ENCODE measurements at places on chromosomes 3 and 15.
A peak's percentile ranks its signal among the peaks of the same experiment; 100 is the strongest.

- no peak for DNase-seq
Observed at GRCh38 chr3:4820296-4821121, 158.7 kb upstream of the BHLHE40 start.

GRCh38 chr3:168061332-168061996, 34.3 kb downstream of the GOLIM4 start:
- DNase-seq, result no peak

DNA sequence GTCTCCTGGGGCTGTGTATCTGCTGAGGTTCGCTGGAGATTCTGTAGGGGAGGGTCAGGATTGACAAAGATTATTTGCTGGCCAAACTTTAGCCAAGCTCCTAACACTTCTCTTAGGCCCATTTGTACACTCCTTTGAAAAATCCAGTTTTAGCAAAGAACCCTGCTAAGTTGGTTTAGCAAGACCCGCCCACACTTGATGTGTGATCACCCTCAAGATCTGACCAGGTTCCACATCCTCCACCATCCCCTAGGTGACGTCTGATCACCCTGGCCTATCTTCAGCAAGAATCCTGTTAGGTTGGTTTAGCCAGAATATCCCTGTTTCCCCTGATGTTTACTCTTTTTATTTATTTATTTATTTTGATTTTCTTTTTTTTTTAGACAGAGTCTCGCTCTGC, 14.8 kb upstream of the SLC35G2 start:
- no peak for DNase-seq

GRCh38 chr15:99157456-99157855, 52.6 kb downstream of the SYNM start:
- DNase-seq, result no peak

GRCh38 chr15:33641069-33641468, 327.2 kb upstream of the CHRM5 start:
- DNase-seq, result no peak

- no peak for DNase-seq
Observed at GRCh38 chr3:116093374-116093773, 351.9 kb downstream of the LSAMP start.

GRCh38 chr3:114442246-114442645, 148.4 kb downstream of the TIGIT start:
- DNase-seq, result no peak

DNA sequence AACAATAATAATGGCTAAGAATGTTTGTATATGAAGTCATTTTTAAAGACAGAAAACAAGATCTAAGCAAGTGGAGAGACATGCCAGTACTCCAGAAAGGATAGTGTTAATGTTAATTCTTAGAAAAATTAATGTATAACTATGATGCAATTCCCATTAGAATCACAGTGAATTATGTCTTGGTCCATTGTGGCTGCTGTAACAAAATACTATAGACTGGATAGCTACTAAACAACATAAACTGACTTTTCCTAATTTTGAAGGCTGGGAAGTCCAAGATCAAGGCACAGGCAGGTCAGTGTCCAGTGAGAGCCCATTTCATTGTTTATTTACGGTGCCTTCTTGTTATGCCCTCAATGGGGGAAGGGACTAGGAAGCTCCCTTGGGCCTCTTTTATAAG, 32.7 kb upstream of the CSPG4 start:
- no peak for DNase-seq

DNA sequence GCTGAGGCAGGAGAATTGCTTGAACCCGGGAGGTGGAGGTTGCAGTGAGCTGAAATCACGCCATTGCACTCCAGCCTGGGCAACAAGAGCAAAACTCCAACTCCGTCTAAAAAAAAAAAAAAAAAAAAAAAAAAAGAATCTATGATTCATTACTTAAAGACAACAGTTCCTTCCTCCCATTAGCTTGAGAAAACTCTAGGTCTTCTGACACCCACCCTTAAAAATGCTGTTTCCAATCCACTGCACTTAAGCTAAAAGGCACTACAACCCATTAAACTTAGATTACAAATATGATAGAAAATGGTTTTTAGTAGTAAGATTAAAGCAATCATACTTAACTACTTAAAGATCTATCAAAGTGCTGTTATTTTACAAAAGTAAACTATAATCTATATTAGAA, 40.0 kb upstream of the BHLHE40 start:
- DNase-seq, result no peak

DNA sequence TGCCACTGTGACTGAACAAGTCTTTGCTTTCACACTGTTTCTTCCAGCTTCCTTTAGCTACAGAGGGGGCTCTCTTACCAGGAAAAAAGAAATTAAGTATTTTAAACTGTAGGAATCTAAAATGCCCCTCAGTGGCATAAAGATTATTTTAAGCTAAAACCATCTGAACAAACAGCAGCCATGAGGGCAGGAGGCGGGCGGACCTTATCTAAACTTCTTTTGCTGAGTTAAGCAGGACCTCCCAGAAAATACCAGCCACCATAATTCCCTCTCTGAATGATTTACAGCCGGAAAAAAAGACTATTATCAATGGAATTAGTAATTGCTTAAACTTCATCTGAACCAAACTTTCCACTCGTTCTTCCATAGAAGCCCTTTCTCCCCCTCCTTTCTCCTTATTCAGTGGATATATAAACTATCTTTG, 5.2 kb upstream of the TOPAZ1 start:
- no peak for DNase-seq

- DNase-seq, result no peak
Observed at GRCh38 chr15:40969363-40969762, 16.1 kb downstream of the CHAC1 start.

GRCh38 chr3:70342149-70342548, 29.7 kb upstream of the MDFIC2 start:
- DNase-seq, result no peak

- no peak for DNase-seq
Observed at GRCh38 chr15:73125219-73125618, 73.0 kb downstream of the NEO1 start.

DNA sequence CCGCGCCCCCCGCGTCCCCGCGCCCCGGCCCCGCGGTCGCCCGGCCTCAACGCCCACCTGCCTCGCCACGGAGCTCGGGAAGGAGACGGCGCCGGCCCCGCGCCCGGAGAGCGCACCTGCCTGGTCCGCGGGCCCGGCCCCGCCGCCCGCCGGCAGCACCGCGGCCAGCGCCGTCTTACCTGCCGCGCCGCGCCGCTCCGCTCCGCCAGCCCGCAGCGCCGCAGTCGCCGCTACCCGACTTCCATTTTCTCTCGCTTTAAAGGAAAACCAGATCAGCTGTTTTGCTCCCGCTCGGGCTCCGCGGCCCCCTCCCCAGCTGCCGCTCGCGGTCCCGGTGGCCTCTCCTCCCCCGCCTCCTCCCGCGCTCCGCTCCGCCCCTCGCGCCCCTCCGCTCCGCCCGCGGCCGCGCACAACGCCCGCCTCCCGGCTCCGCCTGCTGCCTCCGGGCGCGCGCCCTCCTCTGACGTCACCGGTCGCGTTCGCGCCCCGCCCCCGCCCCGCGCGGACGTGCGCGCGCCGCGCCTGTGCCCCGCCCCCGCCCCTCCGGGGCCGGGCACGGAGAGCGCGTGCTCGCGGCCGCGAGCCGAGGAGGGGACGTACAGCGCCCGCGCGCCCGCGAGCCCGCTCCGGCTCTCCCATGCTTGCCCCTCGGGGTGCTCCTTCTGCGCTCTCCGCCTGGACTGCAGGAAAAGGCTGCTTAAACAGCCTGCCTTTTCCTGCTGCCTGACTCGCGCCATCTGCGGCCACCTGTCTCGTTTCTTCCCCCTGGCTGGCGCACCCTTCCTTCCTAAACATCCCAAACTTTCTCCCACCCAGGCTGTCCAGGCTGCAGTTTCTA, 159.8 kb upstream of the CHRNA7 start:
- DNase-seq, result peak; percentile 90

- no peak for DNase-seq
Observed at GRCh38 chr3:113105093-113105449, 106.3 kb upstream of the BOC start.

DNA sequence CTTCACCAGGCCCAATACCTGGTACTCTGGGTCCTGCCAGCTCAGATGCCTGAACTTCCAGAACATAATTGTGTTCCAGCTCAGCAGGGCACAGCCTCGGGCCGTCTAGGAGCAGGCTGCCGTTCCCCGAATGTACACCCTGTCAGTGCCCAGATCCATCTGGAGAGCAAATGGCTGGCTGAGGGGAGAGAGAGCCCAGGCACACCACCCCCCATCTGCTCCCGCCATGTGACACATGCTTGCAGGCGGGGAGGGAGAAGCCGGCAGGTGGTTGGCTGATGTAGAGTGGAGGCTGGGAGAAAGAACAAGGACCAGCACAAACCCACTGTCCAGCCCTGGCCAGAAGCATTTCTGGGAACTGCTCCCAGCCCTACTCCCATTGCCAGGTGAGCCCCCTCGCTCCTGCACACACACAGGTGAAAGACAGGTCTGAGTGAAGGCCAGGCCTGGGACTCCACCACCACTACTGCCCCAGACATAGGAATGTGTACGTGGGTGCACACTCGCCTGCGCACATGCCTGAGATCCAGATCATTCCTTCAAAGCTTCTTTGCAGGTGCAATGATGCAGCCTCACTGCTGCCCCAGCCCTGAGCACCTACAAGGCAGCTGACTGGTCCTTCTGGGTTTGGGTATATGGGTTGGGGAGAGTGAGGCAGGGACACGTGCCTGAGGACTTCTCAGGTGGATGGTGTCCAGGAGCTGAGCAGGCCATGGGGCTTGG, 53.5 kb downstream of the SEMA5B start:
- DNase-seq, result no peak

DNA sequence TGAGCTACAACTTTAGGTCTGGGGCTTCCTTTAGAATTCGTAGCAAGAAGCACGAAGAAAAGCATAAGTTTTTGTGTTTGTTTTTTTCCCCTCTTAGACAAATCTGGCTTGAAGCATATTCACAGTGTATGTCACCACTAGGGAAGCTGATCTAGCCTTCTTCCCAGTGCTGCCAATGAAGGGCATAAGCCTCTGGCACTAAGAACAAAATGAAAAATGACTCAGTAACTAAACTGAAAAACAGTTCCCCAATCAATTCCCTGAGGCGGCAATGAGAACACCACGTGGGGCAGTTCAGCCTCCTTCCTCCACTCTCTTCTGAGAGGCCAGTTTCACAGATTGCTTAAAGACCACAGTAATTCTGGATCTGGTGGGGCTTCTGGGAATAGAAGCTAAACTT, 338.1 kb downstream of the GAP43 start:
- DNase-seq, result no peak

GRCh38 chr3:171940151-171940649, 97.1 kb downstream of the TMEM212 start:
- no peak for DNase-seq

GRCh38 chr3:150344079-150344759, 63.9 kb upstream of the TSC22D2 start:
- no peak for DNase-seq

DNA sequence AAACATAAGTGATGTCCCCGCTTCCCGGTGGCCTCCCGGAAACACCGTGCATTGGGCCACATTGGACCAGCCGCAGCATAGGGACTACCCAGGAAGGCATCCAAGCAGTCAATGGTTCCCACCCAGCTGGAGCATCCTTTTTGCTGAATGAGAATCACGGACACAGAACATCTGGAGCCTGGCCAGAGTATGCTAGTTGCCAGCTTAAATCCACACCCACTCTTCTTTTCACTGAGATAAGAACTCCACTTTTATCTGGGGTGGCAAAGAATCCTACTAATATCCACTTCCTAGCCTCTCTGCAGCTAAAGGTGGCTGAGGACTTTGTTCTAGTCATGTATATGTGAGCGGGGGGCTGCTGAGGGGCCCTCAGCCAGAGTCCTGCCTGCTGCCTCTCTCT, 95.2 kb upstream of the PLXNA1 start:
- no peak for DNase-seq

DNA sequence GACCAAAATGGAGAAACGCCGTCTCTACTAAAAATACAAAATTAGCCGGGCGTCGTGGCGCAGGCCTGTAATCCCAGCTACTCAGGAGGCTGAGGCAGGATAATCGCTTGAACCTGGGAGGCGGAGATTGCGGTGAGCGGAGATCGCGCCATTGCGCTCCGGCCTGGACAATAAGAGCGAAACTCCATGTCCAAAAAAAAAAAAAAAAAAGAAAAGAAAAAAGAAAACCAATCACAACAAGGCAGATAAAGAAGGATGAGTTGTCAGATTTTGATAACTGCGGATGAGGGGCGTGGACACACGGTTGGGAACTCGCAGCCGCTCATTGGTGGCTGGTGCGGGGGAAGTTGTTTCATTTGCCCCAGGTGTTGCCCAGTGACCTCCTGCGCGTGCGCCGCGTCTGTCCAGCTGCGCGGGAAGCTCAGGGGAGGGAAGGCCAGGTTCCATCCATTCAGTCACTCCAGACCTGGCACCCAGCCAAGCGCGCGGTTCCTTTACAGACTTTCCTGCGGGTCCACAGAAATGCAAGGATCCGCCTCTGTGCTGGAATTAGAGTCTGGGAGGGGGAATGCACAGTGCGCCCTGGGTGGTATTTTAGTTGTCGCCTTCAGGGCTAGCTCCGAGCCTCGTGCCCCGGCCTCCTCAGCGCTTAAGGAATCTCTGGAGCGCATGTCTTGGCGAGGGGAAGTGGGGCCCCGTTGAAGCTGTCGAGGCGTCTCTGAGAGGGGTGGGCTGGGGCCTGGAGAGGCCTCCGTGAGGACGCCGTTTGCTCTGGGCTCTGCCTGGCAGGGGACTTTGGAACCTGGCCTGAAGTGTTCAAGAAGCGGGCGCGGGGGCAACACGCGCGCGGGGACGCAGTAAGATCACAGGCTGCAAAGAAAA, 708 bp upstream of the GCHFR start:
- peak; percentile 92 for DNase-seq

GRCh38 chr3:12004741-12005513, 739 bp downstream of the SYN2 start:
- DNase-seq, result no peak

- no peak for DNase-seq
Observed at GRCh38 chr3:29176501-29176900, 104.4 kb upstream of the RBMS3 start.

- DNase-seq, result no peak
Observed at GRCh38 chr3:138638641-138639040, 30.1 kb downstream of the FAIM start.

- DNase-seq, result peak; percentile 80
Observed at GRCh38 chr15:70053001-70053715, 44.6 kb downstream of the TLE3 start.

DNA sequence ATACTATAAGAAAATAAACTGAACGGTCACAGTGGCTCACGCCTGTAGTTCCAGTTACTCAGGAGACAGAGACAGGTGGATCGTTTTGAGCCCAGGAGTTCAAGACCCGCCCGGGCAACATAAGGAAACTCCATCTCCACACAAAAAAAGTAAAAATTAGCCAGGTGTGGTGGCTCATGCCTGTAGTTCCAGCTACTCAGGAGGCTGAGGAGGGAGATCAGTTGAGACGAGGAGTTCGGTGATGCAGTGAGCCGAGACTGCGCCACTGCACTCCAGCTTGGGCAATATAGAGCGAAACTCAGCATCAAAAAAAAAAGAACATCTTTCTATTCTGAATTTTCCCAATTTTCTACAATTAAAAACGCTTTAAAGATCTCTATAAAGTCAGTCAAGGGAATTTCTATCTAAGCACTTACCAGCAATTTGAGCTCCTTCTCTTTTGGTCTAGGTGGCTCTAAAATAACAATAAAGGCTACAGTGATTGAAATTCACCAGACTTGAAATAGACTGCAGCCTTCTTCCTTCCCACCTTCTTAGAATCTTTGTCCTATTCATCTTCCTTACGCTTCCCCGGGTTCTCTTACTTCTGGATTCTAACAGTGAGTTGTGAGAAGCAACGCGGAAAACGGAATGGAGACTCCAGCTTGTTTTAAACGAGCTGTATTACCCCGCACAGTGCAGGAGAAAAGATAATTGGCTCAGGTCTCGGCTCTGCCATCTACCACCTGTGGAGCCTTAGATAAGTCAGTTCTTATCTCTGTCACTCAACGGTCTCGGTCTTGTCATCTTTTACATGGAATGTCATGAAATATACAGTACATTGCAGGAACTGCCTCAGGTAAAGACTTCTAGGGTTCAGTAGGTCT, 812 bp upstream of the SEC62 start:
- DNase-seq, result no peak
